ENCODE measurements at places on chromosomes 2 and 18.

DNA sequence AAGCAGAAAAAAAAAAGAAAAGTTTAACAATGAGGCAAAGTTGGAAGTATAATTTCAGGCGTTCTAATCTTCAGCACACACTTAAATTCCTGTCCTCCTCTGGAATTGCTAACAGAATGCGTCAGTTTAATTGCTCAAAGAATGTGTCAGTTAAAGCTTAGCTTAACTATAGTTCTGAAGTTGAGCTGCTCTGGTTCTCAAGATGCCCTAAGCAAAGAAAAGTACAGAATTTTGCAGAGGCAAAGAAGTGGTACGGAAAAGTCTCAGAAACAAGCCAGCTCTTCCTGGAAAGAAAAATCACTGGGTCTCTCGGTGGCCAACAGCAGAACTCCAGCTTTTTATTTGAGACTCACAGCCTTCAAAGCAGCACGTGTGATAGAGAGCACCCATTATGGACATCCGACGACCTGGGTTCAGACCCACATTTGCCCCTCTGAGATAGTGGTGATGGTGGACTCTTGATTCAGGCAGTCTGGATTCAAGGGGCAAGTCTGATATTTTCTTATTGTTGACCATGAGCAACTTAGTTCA lies 22.2 kb upstream of the MYO3B start:
- DNase-seq, result no peak

- no peak for DNase-seq
These were observed 132.4 kb downstream of the ACOXL start for GRCh38 chr2:110864731-110865130.

DNA sequence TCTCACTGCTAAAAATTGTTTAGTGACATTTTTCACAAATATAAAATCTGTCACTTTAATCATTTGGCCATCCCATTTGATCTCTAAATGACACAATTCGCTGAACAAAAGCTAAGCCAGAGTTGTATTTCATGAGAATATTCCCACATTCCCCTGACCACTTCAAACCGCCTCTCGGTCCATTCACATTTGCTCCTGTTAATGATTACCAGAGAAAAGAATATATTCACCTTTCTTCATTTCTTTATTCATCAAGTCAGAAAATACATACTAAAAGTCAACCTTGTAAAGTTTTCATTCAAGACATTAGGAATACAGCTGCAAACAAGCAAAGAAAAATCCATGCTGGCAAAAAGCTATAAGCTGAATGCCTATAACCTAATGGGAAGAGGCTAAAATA lies 225.5 kb downstream of the DOK6 start:
- DNase-seq, result no peak

DNA sequence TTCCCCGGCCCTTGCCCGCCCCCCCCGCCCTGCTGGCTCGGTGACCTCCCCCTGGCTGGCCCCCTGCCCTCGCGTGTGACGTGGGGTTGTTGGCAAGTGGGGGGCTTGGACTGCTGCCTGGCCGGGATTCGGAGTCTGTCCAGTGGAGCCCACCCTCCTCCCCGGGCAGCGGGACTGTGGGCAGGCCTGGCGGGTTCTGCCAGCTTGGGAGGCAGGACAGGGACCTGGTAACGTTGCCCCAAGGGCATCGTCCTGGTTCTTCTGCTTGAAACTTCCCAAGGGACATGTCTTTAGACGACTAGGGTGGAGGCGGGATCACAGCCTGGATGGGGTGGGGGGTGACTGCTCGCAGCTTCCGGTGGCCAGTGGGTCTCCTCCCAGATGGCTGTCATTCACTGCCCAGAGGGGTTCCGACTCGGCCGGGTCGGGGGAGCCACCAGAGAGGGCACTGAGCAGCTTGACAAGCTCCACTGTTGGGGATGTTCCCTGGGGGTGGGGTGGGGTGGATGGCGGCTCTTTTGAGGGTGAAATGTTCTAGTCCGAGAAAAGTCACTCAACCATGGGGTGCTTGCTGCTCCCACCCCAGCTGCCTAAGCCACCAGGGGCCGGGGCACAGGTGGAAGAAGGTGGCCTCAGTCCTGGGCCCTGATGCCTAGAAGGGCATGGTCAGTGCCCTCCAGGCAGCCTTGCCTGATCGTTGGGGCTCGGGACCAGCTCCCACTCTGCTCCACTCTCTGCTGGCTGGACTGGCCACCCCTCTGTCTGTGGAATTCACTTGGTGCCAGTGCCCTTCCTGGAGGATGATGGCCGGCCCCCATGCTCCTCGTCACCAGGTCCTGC lies 4.3 kb upstream of the HS6ST1 start:
- DNase-seq, result no peak

DNA sequence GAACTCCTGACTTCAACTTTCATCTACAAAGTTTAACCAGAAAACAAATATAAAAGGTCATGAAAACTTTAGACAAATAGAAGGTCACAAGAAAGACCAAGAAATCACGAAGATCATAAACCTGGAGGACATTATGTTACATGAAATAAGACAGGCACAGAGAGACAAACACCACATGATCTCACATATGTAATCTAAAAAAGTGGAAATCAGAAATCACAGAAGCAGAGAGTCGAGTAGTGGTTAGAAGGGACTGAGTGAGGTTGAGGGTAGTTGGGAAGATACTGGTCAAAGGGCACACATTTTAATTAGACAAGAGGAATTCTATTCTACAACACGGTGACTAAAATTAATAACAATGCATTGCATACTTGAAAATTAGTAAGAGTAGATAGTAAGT lies 1.4 kb downstream of the GCFC2 start:
- DNase-seq, result no peak

DNA sequence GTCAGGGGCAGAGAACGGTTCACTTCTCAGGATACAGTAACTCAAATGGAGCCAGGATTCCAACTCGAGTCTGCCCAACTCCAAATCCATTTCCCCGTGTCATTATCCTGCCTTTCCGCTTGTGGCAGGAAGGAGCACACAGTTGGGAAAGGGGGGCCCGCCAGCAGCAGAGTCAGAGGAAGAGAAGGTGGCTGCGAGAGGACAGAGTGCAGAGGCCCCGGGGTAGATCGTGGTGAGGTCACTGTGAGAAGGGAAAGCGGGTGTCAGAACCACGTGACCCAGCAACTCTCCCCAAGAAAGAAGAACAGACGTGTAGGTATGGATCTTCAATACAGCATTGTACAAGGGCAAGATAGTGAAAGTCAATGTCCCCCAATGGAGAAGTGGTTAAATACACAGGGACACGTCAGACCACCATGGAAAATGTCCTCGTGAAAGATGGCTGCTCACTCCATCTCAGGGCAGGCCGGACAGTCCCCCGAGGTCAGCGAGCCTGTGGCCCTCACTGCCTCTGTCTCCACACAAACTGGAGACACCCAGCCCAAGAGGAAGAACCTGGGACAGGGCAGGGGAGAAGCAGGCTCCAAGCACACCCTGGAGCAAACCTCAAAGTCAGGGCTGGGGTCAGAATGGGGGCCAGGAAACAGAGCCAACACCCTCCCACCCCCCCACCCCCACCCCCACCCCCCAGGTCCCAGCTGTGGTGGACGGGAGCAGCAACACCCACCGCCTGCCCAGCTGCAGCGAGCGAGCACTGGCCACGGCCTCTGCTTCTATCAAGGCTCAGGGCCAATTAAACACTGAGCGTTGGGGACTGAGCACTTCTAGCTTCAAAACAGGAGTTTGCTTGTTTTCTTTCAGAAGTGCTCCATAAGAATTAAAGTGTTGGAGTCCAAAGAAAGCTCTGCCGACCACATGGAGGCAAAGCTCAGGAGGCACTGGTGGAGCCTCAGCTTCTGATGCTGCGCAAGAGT lies 92.7 kb downstream of the EIPR1 start:
- DNase-seq, result no peak

DNA sequence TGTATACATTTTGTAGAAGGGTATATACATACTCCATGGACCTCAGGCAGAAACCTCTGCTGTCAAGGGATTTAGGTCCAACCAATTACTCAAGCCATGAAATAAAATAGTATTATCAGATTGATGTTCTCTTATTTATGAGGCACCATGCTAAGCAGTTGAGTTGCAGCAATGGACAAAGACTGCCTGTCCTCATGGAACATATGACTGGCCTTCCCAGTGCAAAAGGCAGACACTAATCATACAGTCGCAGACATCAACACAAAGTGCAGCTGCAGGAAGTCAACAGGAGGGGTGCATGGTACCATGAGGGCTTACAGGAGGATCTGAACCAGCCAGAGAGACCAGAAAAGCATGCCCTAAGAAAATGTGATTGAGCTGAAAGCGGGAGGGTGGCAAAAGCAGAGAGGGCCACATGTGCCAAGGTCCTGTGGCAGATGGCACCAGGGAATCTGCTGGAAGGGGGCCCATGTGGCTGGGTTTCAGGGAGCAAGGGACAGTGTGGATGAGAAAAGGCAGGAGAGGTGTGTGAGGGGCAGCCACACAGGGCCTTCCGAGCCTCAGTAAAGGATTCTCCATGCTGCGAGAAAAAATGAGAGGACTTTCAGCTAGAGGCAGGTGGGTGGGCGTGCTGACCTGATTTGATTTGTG lies 61.4 kb upstream of the RNF152 start:
- no peak for DNase-seq
